ENCODE measurements at places on chromosomes 4 and X.
A peak's percentile ranks its signal among the peaks of the same experiment; 100 is the strongest.

DNA sequence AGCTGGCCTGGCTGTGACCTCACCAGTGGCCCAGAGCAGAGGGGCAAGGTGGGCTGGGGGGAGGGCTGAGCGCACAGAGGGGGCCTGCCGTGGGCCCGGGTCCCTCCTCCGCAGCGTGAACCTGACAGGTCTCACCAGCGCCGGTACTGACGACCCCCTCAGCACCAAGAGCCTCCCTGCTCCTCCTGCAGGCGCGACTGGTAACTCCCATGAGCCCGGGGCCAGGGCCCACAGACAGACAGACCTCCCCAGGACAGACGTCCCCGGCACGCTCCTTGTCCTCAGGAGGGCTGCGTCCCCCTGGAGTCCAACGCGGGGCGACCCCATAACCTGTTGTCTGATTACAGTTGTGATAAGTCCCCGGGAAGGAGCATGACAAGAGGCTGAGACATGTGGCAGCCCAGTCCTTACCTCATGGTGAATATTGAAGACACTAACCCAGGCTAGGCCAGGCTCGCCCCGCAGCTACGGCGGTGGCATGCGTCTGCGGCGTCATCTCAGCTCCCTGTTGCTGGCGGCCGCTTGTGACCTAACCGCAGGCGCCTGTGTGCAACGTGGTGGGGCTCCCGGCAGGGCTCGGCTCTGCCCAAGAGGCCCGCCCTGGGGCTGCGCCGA is 8.5 kb downstream of the AKAP17A start:
- DNase-seq: no peak

GRCh38 chr4:183390374-183390773 is 54.1 kb upstream of the CDKN2AIP start:
- DNase-seq: no peak

DNA sequence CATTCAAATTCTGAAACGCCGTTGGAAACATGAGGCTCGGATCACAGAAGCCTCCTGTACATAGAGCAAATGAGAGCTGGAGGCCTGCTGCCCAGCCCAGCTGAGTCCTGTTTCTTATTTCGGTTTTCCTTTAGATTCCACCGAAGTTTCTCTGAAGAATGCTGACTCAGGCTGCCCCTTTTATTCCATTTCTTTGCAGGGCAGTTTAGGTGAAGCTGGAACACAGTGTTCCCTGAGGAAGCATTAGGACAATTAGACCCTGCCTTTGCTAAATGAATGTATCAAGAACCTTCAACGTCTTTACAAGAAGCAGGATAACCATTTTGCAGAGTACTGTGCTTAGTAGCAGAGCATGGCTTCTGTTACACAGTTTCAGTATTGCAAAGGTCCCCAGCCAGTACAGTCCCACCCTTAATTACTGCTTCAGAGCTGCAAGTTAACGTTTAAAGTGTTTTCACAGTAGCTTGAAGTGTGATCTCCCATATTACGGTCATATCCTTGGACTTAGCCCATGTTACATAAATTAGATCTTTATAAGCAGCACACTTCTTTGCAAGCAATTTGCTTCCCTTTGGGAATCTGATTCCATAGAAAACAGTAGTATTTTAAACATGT is 117.0 kb downstream of the TBL1X start:
- DNase-seq: no peak

- DNase-seq: no peak
These were observed 20.6 kb downstream of the SLC39A8 start for GRCh38 chr4:102324730-102325129.

- no peak for DNase-seq
These were observed 42.8 kb downstream of the ELOVL6 start for GRCh38 chr4:110155654-110156053.

DNA sequence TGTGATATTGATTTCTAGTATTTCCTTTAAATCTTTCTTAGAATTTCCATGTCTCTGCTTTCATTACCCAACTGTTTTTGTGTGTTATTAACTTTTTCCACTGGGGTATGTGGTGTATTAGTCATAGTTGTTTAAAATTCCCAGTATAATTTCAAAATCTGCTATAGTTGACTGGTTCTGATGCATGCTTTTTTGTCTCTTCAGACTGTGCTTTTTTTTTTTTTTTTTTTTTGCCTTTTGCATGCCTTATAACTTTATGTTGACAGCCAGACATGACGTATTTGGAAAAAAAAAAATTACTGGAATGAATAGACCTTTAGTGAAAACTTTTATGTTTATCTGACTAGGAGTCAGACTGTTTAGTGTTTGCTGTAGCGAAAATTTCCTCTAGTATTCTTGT is 580.4 kb downstream of the ANKRD50 start:
- no peak for DNase-seq

DNA sequence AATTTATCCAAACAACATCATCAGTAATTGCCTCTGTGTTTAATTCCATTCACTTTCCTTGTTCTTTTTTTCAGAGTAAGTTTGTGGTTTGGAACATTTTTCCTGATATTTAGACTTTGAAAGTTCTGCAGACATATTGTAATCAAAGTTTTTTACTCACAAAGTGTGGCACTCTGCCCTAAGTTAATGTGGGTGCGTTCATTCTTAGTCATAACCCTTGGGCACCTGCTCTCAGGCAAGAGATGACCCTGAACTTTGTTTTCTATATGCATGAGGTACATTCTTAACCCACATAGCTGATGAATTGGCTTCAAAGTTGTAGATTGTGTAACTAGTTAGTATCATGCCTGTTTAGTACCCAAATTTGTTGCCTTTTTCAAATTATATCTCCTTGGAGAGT is 424.3 kb downstream of the GRXCR1 start:
- DNase-seq: no peak

DNA sequence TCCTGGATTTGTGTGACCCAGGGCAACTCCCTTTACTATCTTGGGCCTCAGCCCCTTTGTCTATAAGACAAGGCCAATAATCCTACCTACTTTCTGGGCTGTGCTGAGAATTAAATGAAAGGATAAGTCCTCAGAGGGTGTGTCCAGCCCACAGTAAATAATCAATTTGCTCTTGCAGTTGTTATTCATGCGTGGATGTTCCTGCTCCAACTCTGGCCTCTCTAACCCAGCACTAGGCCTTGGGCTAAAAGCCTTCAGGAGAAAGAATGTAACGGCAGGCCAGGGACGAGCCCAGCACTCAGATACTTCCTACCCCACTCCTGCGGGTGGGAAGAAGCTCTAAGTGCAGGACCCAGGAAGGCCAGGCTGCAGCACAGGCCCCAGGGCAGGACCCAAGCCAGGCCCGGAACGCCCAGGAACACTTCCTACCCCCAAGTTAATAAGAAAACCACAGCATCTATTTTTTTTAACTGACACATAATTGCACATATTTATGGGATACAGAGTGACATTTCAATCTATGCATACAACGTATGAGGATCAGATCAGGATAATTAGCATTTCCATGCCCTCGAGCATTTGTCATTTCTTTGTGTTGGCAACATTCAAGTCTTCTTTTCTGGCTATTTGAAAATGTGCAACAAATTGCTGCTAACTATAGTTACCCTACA is 179.6 kb upstream of the RBPJ start:
- DNase-seq: no peak

GRCh38 chr4:184784628-184785257 is 41.0 kb downstream of the ACSL1 start:
- DNase-seq: peak; percentile 92

Data from NCI-H1694 (cell line).